SK-MEL-5 (cell line): ENCODE measurements at places on chromosomes 5 and 9.

GRCh38 chr9:93128715-93129224, 5.3 kb downstream of the NINJ1 start:
- DNase-seq = no peak

DNA sequence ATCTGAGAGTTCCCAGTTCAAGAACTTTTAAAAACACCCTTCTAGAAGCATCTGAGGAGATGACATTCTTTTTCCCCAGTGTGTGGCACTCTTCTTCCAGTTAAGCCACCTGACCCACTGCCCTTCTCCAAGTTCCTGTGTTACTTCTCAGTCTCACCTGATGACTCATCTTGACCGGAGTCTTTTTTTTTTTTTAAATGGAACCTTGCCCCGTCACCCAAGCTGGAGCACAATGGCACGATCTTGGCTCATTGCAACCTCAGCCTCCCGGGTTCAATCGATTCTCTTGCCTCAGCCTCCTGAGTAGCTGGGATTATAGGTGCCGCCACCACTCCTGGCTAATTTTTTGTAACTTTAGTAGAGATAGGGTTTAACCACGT, 224.1 kb upstream of the DAB2 start:
- DNase-seq = peak; percentile 22

GRCh38 chr5:68330574-68330973, 115.0 kb downstream of the PIK3R1 start:
- no peak for DNase-seq

DNA sequence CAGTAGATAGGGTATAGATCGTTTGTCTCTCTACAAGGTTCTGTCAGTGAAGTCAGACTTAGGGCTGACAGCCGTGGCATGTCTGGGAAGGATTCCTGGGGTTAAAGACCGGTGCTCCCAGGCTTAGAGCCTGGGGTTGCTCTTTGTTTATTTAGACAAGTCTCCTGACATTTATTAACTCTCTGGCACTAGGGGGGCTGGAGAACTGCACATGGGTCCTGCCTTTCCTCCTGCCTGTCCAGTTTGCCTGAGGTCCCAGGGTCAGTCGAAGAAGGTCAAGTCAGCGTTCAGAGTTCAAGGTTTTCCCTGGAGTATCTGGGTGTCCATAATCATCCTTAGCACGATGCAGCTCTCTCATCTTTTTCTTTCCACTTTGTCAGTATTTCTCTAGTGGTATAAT, 5.6 kb downstream of the EGFLAM start:
- no peak for DNase-seq

- DNase-seq = peak; percentile 66
These were observed 139.8 kb downstream of the SLIT3 start for GRCh38 chr5:169161022-169161680.

GRCh38 chr5:174312641-174313040, 267.1 kb downstream of the NSG2 start:
- DNase-seq = no peak

- peak; percentile 62 for DNase-seq
These were observed 428.2 kb downstream of the ENC1 start for GRCh38 chr5:74212336-74212735.

DNA sequence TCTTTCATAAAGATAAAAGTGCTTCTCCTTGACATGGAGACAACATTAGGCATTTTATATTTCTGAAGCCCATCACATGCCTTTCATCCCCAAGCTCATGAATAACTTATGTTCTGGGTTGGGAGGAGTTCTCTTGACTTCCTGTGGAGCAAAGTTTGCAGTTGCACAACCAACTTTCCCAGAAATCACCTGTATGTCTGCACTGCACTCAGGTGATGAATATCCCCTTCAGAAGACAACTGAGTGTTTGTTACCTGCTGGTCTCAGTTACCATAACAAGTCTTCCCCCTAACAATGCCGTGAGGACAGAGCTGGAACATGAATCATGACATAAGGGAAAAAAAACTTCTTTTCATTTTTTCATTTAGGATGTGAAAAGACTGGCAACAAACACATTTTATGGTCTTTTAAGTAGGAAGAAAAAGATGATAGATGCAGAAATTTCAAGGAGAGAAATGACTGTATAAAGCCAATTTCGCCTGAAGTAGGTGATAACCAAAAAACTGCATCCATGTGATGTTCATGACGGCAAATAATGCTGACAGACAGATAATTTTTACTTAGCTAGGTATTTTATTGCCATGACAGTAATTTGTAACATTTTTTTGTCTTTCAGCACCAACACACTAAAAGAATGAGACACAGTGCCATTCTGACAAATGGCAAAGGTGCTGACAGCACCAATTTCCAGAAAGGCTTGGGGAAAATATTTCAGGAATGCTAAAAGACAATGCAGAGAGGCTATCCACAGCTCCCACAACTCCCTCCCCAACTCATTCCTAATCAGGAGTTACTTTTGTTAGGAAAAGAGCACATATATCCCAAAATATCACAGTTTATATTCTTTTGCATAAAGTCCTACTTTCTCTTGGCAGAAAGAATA, 656.3 kb downstream of the PRELID2 start:
- no peak for DNase-seq

DNA sequence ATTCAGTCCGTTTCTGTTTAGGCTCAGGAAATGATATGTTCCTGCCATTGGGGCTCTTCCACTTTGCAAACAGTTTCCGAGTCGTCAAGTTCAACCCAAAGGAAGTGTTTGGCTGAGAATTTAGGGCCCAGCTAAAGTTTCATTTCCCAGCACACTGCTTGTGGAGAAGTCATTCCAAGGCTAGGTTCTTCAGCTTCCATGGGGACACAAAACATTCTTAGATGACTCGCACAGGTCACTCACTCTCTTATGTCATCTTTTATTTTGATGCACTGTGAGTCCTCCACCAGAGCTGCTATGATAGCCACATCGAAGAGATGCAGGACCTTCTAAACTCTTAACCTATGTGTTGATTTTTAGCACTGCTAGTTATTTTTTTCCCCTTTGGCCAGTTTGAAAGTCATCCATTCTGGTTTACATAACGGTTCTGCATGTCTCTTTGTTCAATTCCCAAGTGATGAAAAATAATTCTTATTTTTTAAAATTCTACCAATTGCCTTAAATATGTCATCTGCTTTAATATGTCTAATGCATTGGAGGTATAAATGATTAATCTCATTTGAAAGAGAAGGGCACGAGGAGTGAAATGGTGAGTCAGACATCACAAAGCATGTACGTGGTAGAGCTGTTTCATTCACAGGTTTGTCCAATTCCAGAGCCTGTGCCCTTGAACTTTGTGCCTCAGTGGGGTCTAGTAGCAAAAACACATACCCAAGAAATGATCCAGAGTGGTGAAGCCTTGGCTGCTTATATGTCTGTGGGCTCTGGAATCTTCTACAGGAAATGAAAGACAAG, 84.3 kb downstream of the ZNF462 start:
- DNase-seq = no peak

DNA sequence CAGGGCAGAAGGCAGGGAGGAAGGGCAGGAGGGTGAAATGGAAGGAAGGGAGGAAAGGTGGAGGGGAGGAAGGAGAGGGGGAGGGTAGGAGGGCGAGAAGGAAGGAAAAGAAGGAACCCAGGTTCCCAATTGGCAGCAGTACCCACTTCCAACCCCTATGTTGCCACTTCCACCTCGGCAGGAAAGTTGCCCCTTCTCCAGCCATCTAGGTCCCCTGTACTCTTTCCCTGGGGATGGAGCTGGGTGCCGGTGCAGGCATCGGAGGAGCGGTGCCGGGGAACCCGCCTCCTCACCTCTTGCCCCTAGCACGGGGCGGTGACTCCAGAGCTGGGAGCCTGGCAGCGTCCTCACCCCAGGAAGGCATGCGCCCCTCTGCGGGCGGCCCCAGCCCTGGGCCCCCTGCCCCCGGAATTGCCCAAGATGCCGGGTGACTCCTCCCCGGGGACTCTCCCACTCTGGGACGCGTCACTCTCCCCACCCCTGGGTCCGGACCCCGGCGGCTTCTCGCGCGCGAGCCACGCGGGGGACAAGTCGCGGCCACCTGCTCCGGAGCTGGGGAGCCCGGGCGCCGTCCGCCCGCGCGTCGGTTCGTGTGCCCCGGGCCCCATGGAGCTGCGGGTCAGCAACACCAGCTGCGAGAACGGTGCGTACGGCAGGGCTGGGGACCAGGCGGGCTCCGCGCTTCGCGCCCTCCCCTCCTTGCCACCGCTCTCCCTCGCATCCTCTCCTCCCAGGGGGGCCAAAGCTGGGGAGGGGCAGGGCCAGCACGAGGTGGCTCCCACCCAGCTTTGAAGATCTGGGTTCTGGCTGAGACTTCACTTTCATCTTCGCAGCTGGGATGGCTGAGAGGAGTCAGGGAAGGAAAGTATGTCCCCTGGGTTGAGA, at the start of gene NIPAL4:
NIPAL4 (plus strand) TSS at position 499 of the 885 bp plus-strand sequence; CDS start at position 607, 108 bp downstream.
- no peak for DNase-seq

- no peak for DNase-seq
These were observed 337.7 kb upstream of the KLF4 start for GRCh38 chr9:107827304-107827703.

DNA sequence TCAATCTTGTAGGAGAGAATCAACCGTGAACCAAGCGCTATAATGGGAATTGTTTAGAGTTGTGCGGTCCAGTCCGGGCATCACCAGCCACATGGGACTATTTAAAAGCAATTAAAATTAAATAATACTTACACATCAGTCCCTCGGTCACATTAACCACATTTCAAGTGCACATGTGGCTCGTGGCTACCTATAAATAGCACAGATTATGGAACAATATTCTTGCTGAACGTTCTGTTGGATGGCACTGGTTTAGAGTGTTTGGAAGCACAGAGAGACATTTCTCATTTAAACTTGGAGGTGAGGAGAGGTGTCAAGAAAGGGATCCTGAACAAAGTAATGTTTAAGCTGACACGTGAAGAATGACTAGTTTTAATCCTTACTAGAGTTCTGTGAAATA, 12.5 kb upstream of the PIP5K1B start:
- no peak for DNase-seq

DNA sequence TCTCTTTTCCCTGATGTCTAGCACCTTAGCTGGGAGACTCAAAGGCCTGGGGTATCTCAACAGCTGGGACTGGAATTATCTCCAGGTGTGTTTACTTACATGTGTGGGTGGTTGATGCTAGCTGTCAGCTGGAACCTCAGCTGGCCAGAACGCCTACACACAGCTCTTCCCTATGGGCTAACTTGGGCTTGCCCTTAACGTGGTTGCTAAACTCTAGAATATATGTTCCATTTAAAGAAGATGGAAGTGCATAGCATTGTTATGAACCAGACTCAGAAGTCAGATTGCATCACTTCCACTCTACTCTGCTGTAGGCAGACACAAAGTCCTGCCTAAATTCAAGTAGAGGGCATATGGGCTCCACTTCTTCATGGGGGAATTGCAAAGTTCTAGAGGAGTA, 29.3 kb downstream of the SGCD start:
- DNase-seq = no peak

DNA sequence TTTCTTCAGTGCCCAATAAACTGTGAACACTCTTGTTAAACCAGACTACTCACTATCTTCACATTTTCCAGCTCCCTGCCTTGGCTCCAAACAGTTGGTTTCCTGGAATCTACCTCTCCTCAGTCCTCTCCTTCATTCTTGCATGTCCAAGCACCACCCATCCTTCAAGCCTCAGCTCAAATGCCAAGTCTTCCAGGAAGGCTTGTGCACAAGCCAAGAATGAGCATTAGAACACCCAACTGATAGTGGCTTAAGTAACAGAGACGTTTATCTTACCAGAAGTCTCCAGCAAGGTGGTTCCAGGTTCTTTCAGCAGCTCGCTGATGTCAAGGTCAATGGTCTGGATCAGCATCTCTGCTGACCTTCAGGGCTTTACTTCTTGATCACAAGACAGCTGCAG, 60.1 kb downstream of the PTPDC1 start:
- no peak for DNase-seq

- DNase-seq = peak; percentile 36
These were observed 6.3 kb upstream of the STOM start for GRCh38 chr9:121376214-121376830.

- no peak for DNase-seq
These were observed 309.4 kb downstream of the PARP8 start for GRCh38 chr5:50975840-50976239.
